ENCODE measurements at places on chromosomes 2 and 18. TPM values are rescaled to one million over a fixed set of nuclear protein-coding genes. Genes with fewer than 3 reads are reported as not detected.

The CFAP221 gene
- total RNA-seq: 0.96 TPM

The FOXI3 gene
- total RNA-seq: not detected

The CHRNG gene
- total RNA-seq: not detected

The GYPC gene
- 0.66 TPM for total RNA-seq

The GNLY gene
- total RNA-seq: 0.74 TPM

The OXER1 gene
- total RNA-seq: not detected

The PLGLB2 gene
- 0.91 TPM for total RNA-seq

The LIPG gene
- 2.6 TPM for total RNA-seq

The REG1A gene
- 5.2 TPM for total RNA-seq

The GAREM1 gene
- total RNA-seq: 11.1 TPM

The MSTN gene
- 0.12 TPM for total RNA-seq

The FIGN gene
- not detected for total RNA-seq

The TUBA3E gene
- not detected for total RNA-seq

DNA sequence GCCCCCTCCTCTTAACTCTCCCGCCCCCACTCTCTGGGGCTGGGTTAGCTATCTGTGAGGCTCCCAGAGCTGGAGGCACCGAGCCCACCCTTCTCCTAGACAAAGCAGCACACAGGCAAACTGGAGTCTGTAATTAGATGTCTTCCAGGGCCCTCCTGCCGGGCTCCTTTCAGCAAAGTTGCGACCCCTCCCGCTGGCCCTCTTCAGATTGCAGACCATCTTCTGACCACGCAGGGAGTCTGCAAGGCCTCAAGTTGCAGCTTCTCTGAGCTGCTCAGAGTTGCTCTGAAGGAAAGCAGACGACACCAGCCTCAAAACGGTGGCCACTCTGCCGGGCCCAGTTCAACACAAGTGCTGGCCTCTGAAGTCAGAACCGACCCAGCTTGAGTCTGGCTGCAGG, 228.4 kb upstream of the COPS8 start:
- no peak for DNase-seq

DNA sequence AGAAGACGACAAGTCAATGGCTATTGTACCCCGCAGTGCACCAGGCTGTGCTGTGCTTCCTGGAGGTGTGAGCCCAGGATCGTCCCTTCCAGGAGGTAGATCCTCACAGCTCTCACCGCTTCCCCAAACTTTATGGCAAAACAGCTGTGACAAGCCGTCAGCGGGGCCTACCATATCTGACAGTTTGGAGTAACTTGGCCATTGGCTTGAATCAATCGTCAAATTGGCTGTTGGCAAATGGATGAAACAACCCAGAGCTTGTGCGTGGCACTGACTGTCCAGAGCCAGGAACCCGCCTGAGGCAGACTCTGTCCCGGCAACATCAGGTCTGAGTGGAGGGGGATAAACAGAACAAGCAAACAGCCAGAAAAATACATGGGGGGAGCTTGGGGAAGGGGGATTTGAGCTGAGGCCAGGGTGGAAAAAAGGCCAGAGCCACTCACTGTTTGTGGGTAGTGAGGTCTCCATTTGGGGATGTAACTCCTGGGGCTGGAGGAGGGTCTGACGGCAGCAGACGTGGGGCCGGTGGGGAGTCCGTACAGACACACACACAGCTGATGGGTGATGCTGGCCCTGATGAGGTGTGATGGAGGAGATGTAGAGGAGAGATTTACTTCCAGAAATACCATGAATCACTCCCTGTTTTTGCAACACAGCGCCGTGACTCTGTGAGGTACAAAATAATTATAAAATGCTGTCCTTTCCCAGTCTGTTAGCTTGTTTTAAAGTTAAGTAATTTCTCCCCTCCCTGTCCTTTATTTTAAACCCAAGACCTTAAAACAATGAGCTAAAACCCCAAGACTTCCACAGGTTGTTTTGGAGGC, 174.8 kb downstream of the TWIST2 start:
- DNase-seq: no peak

GRCh38 chr2:16559278-16560067, 106.2 kb downstream of the CYRIA start:
- no peak for DNase-seq

GRCh38 chr18:61756244-61756643, 136.6 kb downstream of the RNF152 start:
- DNase-seq: no peak

DNA sequence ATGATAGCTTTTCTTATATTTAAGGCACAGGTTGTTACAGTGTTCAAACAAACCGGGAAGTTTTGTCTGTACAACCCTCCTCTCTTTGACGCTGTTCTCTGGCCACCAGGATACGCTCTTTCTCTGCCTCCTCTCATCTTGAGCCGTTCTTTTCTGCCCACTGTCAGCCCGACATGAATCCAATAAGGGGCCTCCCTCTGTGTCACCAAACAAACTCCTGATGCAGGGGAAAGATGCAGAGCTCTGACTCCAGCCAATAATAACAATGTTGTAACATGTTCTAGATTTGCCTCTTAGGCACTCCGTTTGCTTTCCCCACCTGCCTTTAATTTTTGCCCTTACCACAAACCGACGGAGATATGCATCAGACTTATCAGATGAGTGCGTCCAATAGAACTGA, 449.3 kb downstream of the SLC4A3 start:
- DNase-seq: no peak

GRCh38 chr18:27062802-27063201, 122.3 kb downstream of the CHST9 start:
- no peak for DNase-seq

DNA sequence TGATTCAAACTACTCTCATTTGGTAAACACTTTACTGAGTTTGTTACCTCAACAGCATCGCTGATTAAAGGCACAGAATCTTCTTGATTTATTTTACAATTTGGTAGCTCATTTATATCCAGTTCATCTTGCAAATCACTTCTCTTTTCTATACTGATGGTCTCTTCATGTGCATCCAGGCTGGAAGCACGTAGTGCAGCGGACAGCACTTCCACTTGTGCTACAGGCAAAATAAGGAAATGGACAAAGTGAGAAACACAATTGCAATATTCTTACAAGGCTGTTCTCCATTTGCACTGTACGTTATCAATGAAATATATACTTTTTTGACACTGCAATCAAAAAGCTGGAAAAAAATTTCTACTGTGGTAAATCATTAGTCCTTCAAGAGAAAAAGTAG, 51.0 kb downstream of the PPP4R1 start:
- no peak for DNase-seq

GRCh38 chr18:37422116-37422515, 143.5 kb downstream of the CELF4 start:
- no peak for DNase-seq

DNA sequence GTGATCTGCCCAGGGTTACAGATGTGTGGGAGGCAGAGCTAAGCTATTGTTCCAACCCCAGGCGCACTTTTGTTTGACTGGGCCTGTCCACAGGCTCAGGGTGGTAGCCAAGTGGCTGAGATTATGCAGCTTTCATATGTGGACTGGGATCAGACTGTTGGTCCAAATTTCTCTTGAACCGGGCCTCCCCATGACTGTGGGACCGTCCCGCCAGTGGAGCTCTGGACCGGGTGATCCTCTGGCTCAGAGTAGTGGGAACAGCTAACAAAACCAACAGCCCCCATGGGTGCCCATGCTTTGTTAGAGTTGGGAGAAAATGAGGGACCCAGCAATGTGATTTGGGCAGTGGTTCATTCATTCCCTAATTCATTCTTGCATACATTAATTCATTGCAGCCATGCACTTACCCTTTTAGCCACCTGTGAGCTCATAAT, 86.8 kb upstream of the HS6ST1 start:
- no peak for DNase-seq

- no peak for DNase-seq
Observed at GRCh38 chr2:156803967-156804366, 367.8 kb downstream of the GPD2 start.

- no peak for DNase-seq
Observed at GRCh38 chr2:101307950-101308431, 510 bp downstream of the RNF149 start.

DNA sequence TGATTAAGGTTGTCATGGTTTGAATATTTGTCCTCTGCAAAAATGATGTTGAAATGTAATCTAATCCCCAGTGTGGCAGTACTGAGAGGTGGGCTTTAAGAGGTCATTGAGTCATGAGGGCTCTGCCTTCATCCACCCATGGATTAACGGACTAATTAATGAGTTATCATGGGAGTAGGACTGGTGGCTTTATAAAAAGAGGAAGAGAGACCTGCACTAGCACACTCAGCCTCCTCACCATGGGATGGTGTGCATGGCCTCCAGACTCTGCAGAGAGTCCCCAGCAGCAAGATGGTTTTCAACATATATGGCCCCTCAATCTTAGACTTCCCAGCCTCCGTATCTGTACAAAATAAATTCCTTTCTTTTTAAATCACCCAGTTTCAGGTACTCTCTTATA, 41.0 kb downstream of the DTNB start:
- no peak for DNase-seq

- DNase-seq: no peak
Observed at GRCh38 chr2:240792629-240793312, 27.2 kb downstream of the KIF1A start.

GRCh38 chr2:85330839-85331636, 3.2 kb upstream of the TGOLN2 start:
- DNase-seq: no peak

- peak; percentile 60 for DNase-seq
Observed at GRCh38 chr2:209334188-209335017, 89.4 kb upstream of the MAP2 start.

DNA sequence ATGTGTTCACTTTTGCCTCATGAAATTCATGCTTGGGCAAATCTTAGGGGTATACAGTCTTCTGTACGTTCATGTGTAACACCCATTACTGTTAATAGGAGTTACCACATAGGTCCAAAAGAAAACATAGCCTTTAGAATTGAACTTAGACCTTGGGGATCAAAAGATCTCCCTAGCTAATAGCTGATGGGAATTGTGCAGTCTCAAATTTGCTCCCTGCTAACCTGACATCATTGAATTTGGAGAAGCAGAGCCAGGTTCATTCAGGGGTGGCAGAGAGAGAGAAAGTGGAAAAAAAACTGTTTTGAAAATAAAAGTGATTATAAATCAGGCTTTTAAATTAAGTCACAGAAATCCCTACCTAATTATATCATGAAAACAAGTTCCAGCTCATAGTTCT, 28.0 kb upstream of the PPP3R1 start:
- DNase-seq: no peak

- no peak for DNase-seq
Observed at GRCh38 chr2:15745907-15746702, 154.4 kb downstream of the DDX1 start.

GRCh38 chr2:109243526-109244303, 114.7 kb downstream of the SH3RF3 start:
- no peak for DNase-seq

DNA sequence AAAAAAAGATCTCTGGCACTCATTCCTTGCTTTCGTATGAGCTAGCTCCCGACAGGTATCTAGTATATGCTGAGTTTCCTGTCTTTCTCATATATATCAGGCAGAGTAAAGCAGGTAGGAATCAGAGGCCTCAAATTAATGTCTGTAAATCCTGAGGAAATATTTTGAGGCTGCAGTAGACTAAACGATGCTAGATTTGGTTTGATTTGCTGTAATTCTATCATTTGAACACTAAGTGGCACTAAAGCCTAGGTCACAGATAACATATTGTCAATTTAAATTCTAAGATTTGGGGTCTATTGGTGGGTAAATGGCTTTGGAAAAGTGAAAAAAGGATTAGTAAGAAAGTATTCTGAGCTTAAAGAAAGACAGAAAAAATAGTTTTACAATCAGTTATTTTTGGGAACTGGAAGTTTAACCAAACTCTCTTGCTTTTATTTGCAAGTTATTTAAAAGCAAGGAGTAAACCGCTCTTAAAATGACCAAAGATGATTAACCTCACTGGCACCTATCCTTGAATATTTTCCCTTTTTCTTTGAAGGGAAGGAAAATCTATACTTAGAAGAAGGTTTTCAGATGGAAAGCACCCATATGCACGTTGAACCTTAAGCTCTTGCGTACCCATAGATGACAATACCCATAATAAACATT, 37.6 kb upstream of the SLC4A10 start:
- peak; percentile 23 for DNase-seq

DNA sequence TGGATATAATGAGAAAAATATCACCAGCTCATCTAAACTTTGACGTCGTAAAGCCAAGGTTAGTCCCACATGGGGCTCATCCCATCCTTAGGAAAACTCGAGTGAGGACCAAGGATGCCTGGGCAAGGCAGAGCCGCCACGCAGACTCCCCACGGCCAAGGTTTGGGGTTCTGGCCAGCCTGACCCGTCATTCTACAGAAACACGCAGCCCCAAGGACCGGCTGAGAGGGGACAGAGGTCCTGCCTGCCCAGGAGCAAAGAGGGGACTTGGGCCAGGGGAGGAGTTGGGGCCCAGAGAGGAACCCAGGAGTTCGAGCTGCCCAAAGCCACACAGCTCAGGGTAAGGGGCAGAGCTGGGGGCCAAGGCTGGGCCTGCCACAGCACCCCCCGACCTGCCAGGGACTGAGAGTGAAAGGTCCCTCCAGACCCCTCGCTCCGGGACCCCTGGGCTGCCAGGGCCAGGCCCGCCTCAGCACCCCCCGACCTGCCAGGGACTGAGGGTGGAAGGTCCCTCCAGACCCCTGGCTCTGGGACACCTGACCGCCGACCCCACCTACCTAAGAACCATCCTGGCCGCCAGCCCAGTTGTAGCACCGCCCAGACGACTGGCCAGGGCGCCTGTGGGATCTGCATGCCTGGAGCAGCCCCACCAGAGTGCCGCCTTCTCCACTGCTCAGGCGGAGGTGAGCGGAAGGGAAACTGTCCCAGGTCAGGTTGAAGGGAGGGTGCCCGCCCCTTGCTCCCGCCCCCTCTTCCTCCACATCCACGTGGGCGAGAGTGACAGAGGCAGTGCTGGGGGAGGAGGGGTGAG, at the start of gene PDCD1:
Gene PDCD1 (minus strand): TSS at position 689 of the 811 bp plus-strand sequence. CDS start 56 bp downstream, at position 633.
- no peak for DNase-seq

DNA sequence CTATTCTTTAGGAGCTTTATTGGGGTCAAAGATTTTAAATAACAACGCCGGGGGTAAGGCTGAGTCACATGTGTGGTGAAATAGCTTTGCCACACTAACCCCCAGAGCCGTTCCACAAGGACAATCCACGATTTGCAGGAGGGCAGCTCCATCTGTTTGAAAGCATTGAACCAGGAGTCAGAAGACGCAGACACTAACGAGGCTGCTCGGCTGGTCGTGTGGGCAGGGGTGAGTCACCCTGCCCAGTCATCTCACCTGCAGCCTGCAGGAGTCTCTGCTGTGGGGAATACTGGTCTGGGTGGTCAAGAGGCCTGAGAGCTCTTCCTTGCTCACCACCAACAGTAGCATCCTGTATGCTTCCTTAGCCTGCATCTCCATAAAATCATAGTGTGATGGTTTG, 149.2 kb upstream of the NCK2 start:
- DNase-seq: no peak

GRCh38 chr2:150228936-150229335, 258.5 kb downstream of the RND3 start:
- no peak for DNase-seq
